Activated CD8-positive, alpha-beta memory T cell treated with anti-CD3 and anti-CD28 coated beads, Interleukin-2, amount 50 U/mL, for 4 hours (primary cell): ENCODE measurements at places on chromosomes 4 and X.
A peak's percentile ranks its signal among the peaks of the same experiment; 100 is the strongest.

DNA sequence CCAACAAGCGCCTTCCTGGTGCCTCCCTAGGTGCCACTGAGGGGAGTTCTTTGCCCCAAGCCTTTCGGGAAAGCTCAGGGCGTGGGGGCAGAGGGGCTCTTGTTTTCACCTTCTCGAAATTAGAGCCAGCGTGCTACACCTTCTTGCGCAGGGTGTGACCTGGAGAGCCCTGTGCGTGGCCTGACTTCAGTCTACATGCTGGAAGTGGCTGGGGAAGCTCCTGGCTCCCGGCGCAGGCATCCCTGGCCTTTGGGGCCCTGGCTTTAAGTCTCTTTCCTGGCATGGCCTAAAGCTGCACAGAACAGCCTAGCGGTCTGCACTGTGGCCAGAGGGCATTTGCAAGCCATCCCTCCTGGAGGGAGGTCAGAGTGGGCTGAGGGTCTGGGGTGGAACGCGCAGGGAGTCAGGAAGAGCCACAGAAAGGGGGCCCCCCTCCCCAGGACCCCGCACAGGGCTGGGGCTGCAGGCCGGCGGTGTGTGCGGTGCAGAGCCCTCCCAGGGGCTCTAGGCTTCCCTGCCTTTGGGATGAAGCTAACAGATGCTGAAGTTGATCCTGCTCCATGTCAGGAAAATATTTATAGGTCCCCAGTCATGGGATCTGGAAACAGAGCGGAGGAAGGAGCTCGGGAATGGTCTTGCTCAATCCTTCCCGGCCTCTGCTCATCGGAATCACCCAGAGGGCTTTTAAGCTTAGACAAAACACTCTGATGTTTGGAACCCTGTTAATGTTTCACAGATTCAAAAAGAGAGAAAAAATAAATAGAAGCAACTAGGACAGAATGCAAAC lies 781 bp upstream of the SPON2 start:
- DNase-seq = no peak

DNA sequence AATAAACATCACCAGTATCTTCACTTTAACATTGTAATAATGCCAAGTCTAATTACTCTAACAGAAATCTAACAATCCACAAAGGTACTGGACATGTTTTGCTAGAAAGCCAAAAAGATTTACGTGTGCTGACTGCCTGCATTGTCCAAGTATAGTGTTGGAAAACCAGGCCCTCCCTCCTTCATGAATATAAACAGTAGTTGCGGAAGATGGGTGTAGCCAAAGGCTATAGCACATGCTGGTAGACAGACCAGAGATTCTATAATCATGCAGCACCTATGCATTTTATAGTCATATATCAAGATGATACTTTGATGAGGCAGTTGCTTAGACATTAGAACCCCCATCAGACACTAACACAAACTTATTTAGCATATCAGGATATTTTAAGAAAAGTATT lies 22.6 kb downstream of the ZNF280C start:
- no peak for DNase-seq

GRCh38 chr4:108191269-108191914 lies 22.7 kb upstream of the LEF1 start:
- no peak for DNase-seq

DNA sequence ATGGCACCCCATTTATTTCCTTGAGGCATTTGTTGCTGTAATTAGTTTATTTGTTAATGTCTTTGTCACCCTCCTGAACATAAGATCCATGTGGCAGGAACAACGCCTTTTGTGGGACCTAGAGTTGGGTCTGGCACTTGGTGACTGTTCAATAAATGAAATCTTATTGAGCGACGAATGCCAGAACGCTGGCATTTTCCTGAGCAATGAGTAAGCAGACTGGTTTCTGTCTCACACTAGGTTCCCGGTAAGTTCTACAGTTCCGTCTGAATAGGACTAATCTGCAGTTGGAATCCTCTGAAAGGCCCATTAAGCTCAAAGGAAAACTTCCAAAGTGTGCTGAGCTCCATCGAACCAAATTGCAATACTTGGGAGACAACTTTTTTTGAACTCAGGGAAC lies 49.2 kb downstream of the GATB start:
- no peak for DNase-seq

DNA sequence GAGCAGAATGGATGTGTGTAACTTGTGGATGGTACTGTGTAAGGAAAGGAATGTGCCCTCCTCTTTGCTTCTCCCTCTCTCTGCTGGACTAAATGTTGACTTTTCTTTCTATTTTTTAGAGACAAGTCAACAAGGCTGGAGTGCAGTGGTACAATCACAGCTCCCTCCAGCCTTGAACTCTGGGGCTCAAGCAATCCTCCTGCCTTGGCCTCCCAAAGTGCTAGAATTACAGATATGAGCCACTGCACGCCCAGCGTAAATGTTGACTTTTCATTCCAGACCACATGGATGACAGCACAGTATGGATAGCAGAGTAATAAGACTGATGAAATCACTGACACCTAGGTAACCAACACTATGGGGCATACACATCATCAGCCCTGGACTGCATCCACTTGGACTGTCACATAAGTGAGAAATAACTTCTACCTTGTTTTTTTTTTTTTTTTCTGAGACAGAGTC lies 5.1 kb upstream of the RPS3A start:
- no peak for DNase-seq

GRCh38 chrX:130186651-130187050 lies 14.9 kb downstream of the RAB33A start:
- no peak for DNase-seq

GRCh38 chr4:7710576-7711306 lies 228.9 kb downstream of the AFAP1 start:
- no peak for DNase-seq

GRCh38 chrX:131821945-131822622 lies 201.0 kb upstream of the STK26 start:
- peak; percentile 69 for DNase-seq

DNA sequence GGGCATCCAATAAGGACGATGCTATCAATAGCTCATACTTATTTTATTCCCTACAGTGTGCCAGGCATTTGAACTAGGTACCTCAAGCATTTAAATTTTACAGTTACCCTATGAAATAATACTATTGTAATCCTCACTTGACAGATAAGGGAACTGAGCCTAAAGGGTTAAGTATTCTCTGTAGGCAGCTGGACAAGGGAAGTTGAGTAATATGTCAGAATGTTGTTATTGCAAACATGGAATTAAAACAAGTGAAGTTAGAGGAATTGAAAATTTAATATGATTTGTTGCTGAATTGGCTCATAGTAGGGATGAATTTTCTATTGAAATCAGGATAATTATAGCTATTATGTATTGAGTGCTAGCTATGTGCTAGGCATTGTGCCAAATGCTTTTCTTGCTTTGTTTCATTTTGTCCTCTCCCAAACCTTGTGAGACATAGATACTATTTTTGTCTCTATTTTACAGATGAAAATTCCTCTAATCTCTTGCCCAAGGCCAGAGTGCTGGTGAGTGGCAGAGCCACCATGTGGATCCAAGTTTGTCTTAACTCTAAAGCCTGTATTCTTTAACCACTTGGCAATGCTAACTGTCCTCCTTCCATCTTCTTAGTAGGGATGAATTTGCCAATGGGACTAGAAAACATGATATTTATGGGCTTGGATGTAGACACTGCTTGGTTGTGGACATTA lies 58.1 kb downstream of the TMEM164 start:
- no peak for DNase-seq

GRCh38 chr4:3703677-3704521 lies 62.3 kb upstream of the ADRA2C start:
- DNase-seq = no peak

- no peak for DNase-seq
Measured at GRCh38 chrX:137926090-137926489, 360.2 kb downstream of the ZIC3 start.

- no peak for DNase-seq
Measured at GRCh38 chrX:105209406-105209805, 11.1 kb downstream of the TEX13A start.

DNA sequence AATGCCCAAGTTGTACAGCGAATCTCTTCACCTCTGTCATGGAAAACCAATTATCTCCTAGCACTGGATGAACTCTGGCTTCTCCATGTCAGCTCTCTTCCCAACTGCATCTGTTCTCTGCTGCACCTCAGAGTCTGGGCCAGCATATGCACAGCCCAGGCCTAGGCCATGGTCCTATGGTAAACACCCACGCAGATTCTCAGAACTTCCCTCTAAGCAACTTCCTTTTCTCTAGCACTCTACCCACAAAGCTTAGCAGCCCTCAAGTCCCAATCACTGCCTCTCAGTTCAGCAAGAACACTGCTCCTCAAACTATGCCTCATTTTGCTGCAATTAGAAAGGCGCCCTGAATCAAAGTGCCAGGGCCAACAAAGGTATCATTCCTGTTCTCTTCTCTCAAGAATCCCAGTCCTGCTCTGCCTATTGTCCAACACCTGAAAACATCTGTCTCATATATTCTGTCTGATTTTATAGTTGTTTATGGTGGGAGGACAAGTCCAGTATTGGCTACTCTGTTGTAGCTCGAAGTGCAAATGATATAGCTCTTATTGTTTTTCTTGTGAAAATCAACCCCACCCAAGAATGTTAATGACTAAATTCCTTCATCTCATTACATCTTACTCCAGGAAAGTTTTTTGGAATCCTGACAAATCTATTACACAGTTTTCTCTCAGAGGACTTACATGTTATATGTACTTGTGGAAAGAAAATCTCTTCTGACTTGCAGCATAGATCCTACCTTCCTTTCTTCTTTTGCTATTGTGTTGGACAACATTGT lies 85.4 kb downstream of the DCHS2 start:
- no peak for DNase-seq

- no peak for DNase-seq
Measured at GRCh38 chrX:11531226-11531625, 134.5 kb downstream of the ARHGAP6 start.

DNA sequence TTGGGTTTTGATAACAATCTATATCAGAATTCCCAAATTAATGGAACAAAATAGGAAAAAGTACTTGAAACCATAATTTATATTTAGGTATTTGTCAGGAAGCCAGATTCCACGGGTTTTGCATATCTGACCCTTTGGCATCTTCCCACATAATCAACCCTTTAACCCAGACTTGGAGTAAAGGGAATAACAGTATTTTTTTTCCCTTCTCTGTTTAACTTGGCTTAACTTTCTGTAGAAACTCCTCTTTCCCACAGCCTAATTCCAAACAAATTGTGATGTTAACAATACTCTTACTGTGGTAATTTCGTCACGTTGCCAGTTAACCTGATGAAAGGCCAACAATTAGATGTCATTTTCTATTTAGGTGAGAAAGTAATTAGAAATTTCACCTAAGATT lies 49.4 kb upstream of the GUCY1A1 start:
- no peak for DNase-seq

- DNase-seq = no peak
Measured at GRCh38 chr4:8435656-8436121, 4.8 kb downstream of the ACOX3 start.

- no peak for DNase-seq
Measured at GRCh38 chr4:7734651-7735260, 204.9 kb downstream of the AFAP1 start.

DNA sequence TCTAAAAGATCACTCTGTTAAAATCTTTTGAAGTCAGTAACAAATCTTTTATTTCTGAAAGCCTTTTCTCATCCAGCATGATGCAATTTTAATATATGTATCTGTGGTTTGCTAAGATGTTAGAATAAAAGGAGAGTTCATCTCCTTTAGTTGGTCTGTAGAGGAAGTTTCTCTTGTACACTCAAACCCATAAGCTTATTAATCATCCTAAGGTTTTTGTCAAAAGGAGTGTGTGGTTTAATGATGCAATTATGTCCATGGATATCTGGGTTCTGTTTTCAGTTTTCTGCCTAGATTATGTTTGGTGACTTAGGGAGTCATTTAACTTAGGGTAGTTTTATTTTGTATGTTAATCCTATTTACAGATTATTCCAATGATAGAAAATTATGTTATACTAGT lies 52.1 kb upstream of the NDST4 start:
- DNase-seq = no peak

DNA sequence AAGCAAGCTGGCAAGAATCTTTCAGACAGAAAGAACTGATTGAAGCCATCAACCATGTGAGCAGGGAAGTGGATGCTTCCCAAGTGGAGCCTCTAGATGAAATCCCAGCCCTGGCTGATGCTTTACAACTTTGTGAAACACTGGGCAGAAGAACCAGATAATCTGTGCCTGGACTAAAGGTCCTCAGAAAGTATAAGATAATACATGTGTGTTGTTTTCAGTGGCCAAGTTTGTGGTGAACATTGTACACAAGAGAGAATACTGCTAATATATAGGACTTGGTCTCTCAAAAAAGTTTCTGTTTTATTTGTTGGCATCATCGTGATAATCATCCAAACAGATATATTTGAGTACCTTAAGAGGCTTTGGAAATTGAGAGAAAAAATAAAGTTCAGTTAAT lies 1367.8 kb upstream of the IGFBP7 start:
- DNase-seq = no peak

GRCh38 chrX:68193786-68194185 lies 239.5 kb downstream of the OPHN1 start:
- no peak for DNase-seq

- no peak for DNase-seq
Measured at GRCh38 chr4:56389558-56389957, 2.3 kb upstream of the AASDH start.

DNA sequence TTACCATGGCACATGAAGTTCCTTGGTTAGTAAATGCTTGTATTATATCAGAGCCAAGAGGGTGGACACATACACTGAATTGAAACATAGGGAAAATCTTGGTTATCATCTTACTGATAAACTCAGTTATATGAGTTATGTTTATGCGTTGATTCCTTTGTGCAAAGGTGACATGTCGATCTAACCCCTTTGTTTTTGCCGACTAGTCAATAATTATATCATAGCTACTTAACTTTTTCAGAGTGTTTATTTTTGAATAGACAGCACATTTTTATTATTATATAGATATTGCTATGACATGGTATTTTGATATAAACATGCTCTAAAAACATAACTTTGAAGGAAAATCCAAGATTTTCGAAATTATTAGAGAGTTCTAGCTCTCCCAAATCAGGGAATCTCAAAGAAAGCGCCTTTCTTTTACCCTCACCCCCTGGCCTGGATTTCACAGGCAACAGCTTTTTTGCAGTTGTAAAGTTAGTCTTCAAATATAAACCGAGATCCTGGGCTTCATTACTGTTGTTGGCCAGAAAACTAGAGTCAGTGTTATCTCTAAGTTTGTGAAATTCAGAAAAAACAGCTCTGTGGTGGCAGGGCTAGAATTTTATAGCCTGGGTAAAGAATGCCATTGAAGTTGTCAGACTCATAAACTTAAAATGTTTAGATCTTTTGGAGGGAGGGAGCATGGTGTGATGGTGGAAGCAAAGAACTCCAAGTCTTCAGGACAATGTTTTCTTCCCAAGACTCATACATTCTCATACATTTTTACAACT lies 45.8 kb upstream of the PITX2 start:
- no peak for DNase-seq

GRCh38 chr4:61934198-61934597 lies 734.1 kb downstream of the ADGRL3 start:
- DNase-seq = no peak

GRCh38 chrX:46573892-46574773 lies 568 bp downstream of the CHST7 start:
- peak; percentile 55 for DNase-seq

- no peak for DNase-seq
Measured at GRCh38 chr4:48064349-48064748, 47.8 kb downstream of the NIPAL1 start.

GRCh38 chr4:186260504-186261448 lies 5.2 kb upstream of the F11 start:
- no peak for DNase-seq
